ENCODE measurements at places on chromosomes 5 and 9.

DNA sequence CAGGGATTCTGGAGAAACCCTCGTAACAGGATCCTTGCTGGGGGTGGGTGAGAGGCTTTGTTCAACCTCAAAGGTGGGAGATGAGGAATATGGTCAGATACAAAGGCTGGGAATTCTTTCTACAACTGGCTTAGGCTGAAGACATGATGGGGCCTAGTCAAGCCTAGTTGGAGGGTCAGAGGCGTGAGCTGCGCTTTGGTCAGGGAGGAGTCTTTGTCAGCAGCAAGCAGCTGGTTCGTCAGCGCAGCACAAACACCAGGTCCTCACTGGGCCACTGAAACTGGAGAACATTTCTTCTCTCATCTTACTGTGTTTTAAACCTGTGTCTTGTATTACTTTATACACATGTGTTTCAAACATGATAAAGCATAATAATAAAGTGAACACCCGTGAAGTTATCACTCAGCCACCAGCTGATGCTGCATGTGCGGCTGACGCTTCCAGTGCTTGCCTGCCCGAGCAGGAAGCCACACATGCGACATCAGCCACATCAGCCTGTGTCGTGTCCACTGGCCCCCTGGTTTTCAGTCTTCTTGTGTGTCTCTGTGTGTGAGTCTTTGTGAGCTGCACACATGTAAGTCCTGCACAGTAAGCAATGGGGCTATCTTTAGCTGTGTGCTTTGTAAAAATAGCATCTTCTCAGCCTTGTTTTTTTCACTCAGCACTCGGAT, 81.5 kb downstream of the WNK2 start:
- DNase-seq: no peak

GRCh38 chr5:139501381-139501780, 18.8 kb upstream of the STING1 start:
- no peak for DNase-seq

GRCh38 chr5:178997191-178997590, 2.1 kb upstream of the GRM6 start:
- no peak for DNase-seq

GRCh38 chr5:75672616-75673015, 44.6 kb downstream of the POC5 start:
- DNase-seq: no peak

DNA sequence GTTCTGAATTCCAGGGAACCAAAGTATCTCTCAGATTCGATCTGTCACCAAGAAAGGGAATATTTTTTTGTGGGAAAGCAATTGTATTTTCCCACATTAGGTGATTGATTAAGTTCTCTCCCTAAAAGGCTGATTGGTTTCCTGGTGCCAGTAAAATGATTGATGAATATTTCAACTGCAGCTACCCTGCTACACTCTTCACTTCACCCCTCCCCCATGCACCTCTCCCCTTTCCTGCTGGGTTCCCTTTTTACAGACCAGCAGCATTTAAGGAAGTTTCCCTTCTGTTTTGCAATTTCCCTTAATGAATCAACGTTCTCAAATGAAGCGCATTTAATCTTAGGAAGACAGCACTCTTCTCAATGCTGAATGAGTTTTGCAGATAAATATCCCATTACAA, 13.1 kb downstream of the NR6A1 start:
- DNase-seq: no peak

- no peak for DNase-seq
Observed at GRCh38 chr5:140965905-140966292, 377 bp upstream of the PCDHAC2 start.

DNA sequence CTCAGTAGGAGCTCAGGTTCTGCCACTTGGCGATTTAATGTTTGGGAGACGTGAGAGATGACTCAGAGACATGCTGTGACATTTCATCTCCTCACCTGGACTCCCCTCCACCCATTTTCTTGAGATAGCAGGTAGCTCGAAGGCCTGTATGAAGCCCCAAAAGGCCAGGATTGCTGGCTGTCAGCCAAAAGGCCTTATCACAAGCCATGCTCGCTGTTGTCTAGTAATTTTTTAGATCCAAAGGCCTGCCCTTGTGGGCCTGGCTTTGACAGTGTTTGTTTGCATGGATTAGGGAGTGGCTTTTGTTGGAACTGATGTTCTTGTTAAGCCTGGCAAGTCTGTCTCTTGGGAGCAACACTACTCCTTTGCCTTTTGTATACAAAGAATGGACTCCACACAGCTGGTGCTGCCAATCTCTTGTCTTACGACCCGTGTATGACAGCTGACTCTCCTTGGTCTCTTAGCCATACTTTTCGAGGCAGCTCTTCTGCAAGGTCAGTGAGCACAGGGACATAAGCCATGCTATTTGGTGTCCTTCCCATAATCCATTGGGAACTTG, 22.7 kb downstream of the CAVIN4 start:
- DNase-seq: no peak
